ENCODE measurements at places on chromosomes 13 and 19. TPM values are rescaled to one million over a fixed set of nuclear protein-coding genes. Genes with fewer than 3 reads are reported as not detected.

B3GNT8 gene
- total RNA-seq = 5.1 TPM

LRRC63 gene
- total RNA-seq = 0.10 TPM

TMEM150B gene
- total RNA-seq = not detected

IFI30 gene
- total RNA-seq = not detected

ANGPTL8 gene
- total RNA-seq = not detected

FXYD1 gene
- total RNA-seq = not detected

ZNF888 gene
- total RNA-seq = 2.0 TPM

NKG7 gene
- total RNA-seq = not detected

CHERP gene
- total RNA-seq = 9.5 TPM

VASP gene
- total RNA-seq = 195 TPM

CDX2 gene
- total RNA-seq = not detected

PNMA8B gene
- total RNA-seq = under 0.01 TPM

PCDH9 gene
- 3.3 TPM for total RNA-seq

USP12 gene
- total RNA-seq = 46.2 TPM

ZNF440 gene
- 8.2 TPM for total RNA-seq

IRS2 gene
- total RNA-seq = 0.67 TPM

GPR183 gene
- total RNA-seq = 0.33 TPM

ADM5 gene
- 0.98 TPM for total RNA-seq

NLRP5 gene
- total RNA-seq = not detected

ARL11 gene
- total RNA-seq = 0.10 TPM

RASAL3 gene
- total RNA-seq = 38.5 TPM

ATP8B3 gene
- total RNA-seq = 1.7 TPM

ZNF878 gene
- not detected for total RNA-seq

GPR180 gene
- total RNA-seq = 9.1 TPM

ODAD3 gene
- total RNA-seq = not detected

YJEFN3 gene
- 0.48 TPM for total RNA-seq

TMEM86B gene
- 2.0 TPM for total RNA-seq

DIRAS1 gene
- 0.29 TPM for total RNA-seq

SIGLEC5 gene
- total RNA-seq = not detected

FLT1 gene
- 147 TPM for total RNA-seq

KLF1 gene
- total RNA-seq = not detected

KCNC3 gene
- total RNA-seq = 0.65 TPM

ESD gene
- total RNA-seq = 96.4 TPM

ZNF560 gene
- under 0.01 TPM for total RNA-seq

CCNA1 gene
- total RNA-seq = 3.2 TPM

TUBA3C gene
- not detected for total RNA-seq

EEF2 gene
- total RNA-seq = 2,391 TPM

RAB20 gene
- 0.67 TPM for total RNA-seq

CACNA1A gene
- total RNA-seq = 0.65 TPM

APLP1 gene
- 4.2 TPM for total RNA-seq

POSTN gene
- total RNA-seq = 29.3 TPM

LILRA1 gene
- total RNA-seq = not detected

ZIK1 gene
- 5.7 TPM for total RNA-seq

RAB8A gene
- total RNA-seq = 98.0 TPM

GSX1 gene
- total RNA-seq = not detected

MAST1 gene
- 0.33 TPM for total RNA-seq

TGDS gene
- 13.7 TPM for total RNA-seq

COX7A1 gene
- 9.5 TPM for total RNA-seq

SELENOW gene
- total RNA-seq = 531 TPM

Data from vein endothelial cell (primary cell).